ENCODE measurements at places on chromosomes 2 and 18. TPM values are rescaled to one million over a fixed set of nuclear protein-coding genes. Genes with fewer than 3 reads are reported as not detected.

- no peak for DNase-seq
Measured at GRCh38 chr2:23550553-23550952, 165.6 kb downstream of the KLHL29 start.

GRCh38 chr2:161223139-161223732 is 63.0 kb downstream of the TANK start:
- peak; percentile 41 for DNase-seq

- no peak for DNase-seq
Measured at GRCh38 chr2:138518860-138519259, 17.3 kb downstream of the SPOPL start.

DNA sequence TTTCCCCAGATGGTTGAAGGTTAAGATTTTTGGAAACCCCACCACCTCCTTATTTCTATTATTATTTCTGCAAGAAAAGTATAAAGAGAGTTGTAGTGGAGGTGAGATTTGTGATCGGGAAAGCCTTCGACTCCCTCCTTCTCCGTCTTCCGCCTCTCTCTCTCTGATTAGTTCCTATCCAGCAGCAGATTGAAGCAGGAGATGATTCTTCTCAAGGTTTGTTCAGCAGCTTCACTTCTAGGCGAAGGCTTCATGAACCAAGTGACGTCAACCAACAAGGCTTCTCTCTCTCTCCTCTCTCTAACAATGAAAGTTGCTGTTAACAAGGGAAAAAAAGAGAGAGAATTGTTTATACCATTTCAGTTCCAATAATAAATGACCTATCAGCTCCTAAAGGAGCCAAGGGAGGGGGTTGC is at the start of gene BAZ2B:
Gene BAZ2B, minus strand, starts transcription at position 263 of the 416 bp plus-strand sequence. CDS start 137,829 bp downstream, outside the sequence.
- no peak for DNase-seq

- no peak for DNase-seq
Measured at GRCh38 chr2:162478721-162479129, 134.8 kb downstream of the GCA start.

- no peak for DNase-seq
Measured at GRCh38 chr2:202278944-202279343, 13.4 kb downstream of the NOP58 start.

GRCh38 chr2:72081451-72081850 is 66.2 kb downstream of the CYP26B1 start:
- no peak for DNase-seq

DNA sequence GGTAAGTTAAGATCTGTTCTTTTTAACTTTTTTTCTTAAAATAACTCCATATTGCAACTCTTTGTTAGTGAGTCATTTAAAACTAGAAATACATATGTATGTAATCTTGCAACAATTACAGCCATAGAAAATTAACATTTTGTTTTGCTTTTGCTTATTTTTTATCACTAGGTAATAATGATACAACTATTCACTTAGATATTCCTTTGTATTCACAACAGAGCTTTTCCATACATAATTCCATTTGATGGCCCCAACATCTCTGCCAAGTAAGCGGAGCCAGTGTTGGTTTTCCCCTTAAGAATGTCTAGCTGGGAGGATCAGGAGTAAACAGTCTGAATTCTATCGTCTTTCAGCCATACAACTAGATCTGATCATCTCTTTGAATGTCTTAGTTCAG is 16.1 kb downstream of the SPP2 start:
- no peak for DNase-seq

The TMEM169 gene
- total RNA-seq: 0.73 TPM

The GPR155 gene
- 6.2 TPM for total RNA-seq

DNA sequence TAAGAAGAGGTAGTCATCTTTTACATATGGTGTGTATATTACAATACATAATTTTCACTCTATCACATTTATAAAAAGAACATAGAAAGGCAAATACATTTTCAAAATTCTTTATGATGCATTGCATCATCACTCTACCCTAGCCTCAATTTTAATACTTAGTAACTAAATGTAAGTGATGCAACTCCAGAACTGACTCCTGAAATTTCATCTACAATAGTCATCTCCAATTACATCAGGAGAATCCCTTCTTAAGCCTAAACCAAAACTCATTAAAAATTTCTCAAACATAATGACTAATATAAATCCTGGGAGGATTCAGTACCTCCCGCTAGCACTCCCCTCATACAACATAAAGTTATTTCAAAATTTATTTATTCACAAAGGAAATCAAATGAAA is 15.9 kb downstream of the TMX3 start:
- no peak for DNase-seq

DNA sequence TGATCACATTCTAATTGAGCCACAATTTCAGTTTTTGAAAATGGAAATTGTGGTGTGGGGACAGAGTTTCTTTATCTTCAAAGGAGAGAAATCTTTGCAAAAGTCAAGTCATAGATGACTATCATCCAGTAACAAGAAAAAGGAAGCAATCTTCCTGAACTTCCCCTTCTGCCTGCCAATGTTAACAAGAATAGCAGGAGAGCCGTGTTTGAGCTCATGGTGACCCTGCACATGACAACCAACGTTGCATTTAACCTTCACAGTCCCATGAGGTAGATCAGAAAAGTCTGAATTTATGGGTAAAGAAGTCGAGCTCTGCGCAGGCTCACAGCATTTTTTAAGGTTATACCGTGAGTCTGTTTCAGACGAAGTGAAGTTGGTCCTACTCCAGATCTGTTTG is 454.9 kb downstream of the LPIN1 start:
- DNase-seq: no peak

DNA sequence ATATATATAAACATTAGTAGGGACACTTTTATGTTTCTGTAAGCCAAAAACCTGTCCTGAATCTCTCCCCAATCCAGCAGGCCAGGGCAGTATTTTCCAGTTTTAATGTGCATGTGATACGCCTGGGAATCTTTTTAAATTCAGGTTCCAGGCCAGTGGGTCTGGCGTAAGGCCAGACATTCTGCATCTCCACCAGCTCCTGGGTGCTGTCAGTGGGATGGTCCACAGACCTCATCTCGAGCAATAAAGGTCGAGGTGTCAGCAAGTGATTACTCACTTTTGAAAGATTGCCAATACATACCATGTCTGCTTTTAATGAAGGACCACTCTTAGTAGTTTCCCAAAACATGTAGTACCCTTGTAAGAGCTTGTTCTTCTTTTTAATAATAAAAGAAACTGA is 189.9 kb upstream of the SH3BP4 start:
- no peak for DNase-seq

The GMPPA gene
- total RNA-seq: 36.9 TPM

DNA sequence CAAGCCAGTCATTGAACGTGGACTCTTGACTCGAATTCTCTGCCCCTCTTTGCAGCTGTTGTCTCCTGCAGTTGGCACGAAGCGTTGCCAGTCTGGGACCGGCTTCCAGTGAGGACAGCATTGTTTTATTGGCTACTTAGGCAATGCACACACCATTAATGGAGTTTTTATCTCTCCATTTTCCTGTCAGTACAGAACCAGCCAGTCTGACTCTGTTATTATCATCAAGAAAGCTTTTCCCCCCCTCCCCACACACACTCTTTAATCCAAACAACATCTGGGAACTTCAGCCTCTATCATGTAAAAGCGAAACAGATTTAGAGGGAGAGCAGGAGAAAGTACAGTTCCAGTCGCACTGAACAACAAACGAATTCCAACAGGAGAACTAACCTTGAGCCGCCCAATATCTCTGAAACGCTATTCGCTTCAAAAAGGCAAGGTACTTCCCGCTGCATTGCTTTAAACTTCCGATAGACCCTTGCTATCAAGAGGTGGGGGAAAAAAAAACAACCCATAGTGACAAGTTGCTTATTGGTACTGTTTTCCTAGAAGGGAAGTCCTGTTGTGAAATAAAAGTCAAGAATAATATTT is 38.2 kb downstream of the ACVR1 start:
- DNase-seq: no peak

The NT5C1B gene
- not detected for total RNA-seq

DNA sequence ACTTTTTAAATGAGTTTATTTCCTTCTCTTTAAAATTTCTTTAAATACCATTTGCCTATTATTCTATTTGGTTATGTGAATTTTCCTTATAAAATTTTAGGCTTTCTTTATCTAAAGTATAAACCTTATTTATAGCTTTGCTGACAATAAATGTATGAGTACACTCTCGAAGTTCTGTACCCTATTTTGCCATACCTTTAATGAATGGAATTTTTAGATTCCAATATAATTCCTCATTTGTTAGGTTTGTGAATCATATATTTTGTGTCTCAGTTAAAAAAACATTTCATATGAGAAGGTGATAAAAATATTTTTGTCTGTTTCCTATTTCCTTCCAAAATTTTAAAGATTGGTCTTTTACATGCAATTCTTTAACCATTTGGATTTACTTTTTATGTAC is 427.4 kb upstream of the SLC8A1 start:
- DNase-seq: no peak

DNA sequence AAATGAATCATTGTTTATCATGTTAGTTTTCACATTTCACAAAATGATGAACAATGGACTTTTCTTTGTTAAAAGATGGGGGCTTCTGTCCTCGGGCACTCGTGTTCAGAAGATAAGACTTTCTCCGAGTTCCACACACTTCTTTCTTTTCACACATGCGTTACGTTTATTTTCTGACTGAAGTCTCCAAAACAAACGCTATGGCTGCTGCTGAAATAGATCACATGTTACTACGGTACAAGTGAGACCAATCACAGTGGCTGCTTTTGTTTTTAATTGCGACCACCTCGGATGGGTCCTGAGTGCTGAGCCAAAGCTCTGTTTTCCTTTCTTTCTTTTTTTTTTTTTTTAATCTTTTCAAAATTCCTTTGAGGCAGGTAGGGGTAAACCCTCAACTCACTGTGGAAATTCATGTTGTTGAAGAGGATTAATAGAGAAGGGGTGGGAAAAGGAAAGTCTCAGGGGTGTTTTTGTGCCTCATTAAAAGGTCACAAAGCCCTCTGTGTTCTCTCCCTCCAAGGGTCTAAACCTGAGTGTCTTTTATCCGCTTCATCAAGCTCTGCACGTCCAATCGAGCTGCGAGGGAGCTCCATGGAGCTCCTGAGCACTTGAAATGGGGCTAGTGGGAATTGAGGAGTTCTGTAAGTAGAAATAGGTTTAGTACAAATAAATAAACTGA is 48.2 kb downstream of the ARL4C start:
- DNase-seq: no peak

The CHCHD5 gene
- 36.6 TPM for total RNA-seq

- DNase-seq: no peak
Measured at GRCh38 chr2:28547906-28548600, 52.2 kb downstream of the PLB1 start.

DNA sequence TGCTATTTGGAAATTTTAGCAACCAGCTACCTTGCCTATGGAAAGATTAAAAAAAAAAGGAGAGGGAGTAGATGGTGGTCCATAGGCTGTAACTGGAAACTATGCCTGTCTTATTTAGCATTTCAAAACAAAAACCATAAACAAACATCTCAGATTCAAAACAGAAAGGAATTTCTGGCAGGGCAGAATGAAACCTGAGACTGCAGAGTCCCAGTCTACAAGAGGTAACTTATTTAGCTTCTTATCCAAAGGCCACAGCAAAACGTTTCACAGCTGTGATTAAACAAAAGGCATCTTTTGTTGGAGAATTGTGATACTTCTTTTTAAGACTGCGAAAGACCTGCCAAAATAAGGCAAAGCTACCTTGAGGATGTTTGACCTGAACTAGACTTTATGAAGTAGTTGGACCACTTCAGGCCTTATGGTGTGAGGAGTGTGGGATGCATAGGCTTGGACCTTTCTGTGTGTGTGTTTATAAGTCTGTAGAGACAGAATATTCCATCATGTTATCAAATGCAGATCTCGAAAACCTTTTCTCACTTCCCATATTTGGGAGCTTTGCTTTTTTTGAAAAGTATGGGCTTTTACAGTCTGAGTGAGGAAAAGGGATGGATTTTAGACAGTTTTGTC is 11.0 kb downstream of the CRIM1 start:
- DNase-seq: no peak

The ZNF521 gene
- total RNA-seq: not detected

DNA sequence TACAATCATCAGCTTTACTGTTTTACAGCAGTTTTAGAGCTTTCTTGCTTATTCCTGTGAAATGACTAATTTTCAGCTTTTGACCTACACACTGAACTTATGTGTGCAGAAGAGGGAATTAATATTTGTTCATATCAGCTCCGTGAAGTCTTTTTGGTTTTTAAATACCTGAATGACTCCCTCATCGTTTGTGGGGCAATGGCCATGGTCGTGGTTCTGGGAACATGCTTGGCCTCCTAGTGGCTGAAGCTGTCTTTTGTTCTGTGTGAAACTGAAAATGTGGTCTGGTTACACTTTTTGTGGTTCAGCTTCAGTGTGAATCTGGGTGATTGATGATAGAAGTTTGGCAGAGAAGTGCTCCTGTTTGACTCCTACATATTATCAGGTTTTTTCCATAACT is 408.1 kb downstream of the THSD7B start:
- no peak for DNase-seq

The BOLL gene
- not detected for total RNA-seq

The TMEM17 gene
- 0.84 TPM for total RNA-seq

DNA sequence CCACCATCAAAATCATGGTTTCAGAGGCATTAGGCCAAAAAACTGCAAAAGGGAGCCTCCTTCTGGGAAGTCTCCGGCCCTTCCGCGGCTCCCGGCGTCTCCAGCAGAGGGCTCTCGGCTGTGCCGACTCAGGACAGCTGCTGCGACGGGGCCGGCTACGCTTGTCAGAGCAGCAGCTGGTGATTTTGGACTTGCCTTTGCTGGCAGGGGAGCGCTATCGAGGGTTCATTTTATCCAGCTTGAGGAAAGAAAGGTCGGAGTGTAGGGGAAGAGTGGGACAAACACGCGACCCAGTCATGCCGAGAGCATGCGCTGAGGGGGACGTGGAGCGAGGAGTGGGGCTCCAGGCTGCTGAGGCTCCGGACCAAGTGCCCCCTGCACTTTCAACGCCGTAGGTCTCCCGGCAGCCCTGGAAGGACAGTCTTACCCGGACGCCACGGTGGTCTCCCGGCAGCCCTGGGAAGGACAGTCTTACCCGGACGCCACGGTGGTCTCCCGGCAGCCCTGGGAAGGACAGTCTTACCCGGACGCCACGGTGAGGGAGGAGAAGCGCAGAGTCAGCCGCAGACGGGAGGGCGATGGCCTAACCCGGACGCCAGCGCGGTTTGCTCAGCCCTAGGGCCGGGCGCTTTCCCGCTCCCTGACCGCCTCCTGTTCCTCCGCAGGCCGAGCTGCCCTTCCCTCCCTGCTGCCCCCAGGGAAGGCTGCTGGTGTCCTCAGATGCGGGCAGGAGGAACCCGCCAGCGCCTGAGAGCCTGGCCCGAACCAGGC is 21.7 kb downstream of the DDX18 start:
- peak; percentile 30 for DNase-seq

DNA sequence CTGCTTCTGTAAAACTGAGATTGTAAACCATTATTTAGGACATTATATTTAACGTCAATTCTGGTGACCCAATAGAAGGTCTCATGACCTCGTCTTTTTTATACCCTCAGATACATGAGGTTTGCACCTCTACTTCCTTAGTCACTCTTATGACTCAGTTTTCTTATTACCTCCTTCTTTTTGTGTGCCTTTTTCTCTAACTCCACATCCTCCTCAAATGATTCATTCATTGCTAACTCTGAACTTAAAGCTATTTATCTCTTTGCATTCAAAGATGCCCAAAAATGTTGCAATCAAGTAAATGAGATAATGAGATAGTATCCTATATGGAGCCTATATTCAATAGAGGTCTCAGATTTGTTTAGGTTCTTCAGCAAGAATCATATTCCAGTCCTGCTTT is 121.0 kb upstream of the KYNU start:
- DNase-seq: no peak

- DNase-seq: no peak
Measured at GRCh38 chr2:237618449-237618848, 8.9 kb upstream of the LRRFIP1 start.
